ENCODE measurements at places on chromosomes 5 and 9. TPM values are rescaled to one million over a fixed set of nuclear protein-coding genes. Genes with fewer than 3 reads are reported as not detected.

The FGD3 gene
- total RNA-seq = 142 TPM

DNA sequence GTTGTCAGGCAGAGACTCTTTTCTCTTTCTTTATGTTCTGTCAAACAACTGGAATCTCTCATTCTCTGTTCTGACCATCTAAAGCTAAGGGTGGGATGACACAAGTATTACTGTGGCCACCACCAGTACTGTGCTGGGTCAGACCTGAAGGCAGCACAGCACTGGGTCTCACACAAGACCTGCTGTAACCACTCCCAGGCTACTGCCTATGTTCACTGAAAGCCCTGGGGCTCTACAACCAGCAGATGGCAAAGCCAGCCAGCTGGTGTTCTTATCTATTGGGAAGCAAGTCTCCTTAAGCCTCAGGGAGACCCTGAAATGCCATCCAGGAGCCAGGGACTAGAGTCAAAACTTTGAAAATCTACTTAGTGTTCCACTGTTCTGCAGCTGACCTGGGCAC is 189.5 kb downstream of the SLCO4C1 start:
- no peak overlapping the region for H3K4me3 ChIP-seq
- H3K36me3 ChIP-seq = no peaks in the 10 kb centered on the region
- H3K27me3 ChIP-seq = no peaks in the 10 kb centered on the region
- DNase-seq = no peak
- H3K4me1 ChIP-seq = no peaks in the 10 kb centered on the region

- H3K36me3 ChIP-seq = no peaks in the 10 kb centered on the region
- H3K4me3 ChIP-seq = no peak overlapping the region
- H3K27ac ChIP-seq = no peak overlapping the region
- no peak for DNase-seq
- no peaks in the 10 kb centered on the region for H3K27me3 ChIP-seq
Measured at GRCh38 chr5:96094904-96095303, 133.3 kb upstream of the ELL2 start.

GRCh38 chr5:101943784-101944183 is 352.3 kb downstream of the SLCO4C1 start:
- no peak for DNase-seq
- H3K27ac ChIP-seq = no peak overlapping the region
- no peaks in the 10 kb centered on the region for H3K36me3 ChIP-seq
- no peak overlapping the region for H3K4me3 ChIP-seq

All from T-helper 17 cell (primary cell).